ENCODE measurements at places on chromosomes 7 and 10. TPM values are rescaled to one million over a fixed set of nuclear protein-coding genes. Genes with fewer than 3 reads are reported as not detected.

LBX1 gene
- total RNA-seq: not detected

SPDYE16 gene
- total RNA-seq: not detected

KCNIP2 gene
- total RNA-seq: 2.9 TPM

LRRC17 gene
- 3.1 TPM for total RNA-seq

FAM237B gene
- not detected for total RNA-seq

TAS2R4 gene
- 4.2 TPM for total RNA-seq

CNPY1 gene
- total RNA-seq: 0.31 TPM

GSDME gene
- 9.7 TPM for total RNA-seq

DNA sequence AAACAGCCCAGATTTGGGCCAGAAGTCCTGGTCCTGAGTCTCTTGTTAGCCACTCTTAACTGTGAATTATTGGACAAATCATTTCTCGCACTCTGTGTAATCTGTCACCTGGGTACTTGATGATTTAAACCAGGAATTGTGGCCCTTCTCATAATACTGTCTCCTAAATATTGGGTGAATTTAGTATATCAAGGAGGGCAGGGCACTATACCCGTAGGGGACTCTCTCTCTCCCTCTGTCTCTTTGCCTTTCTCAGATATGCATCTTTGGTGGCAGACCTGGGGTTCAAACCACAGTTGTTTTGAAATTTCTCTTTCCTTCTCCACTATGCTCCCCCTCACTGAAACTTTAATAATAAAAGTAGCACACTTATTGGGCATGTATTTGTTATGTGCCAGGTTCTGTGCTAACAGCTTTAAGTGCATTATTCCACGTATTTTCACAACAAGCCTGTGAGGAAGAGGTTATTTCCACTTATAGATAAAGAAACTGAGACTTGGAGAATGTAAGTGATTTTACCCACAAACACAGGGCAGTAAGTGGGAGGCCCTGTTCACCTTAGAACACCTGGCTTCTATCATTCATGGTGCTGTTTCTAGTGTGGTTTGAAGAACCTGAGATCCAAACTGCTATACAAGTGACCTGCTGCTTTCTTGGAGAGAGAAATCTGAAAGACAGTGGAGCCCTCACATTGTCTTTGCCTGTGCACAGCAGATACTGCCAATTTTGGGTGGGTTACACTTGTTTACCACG, 11.8 kb downstream of the FAS start:
- DNase-seq: no peak

DNA sequence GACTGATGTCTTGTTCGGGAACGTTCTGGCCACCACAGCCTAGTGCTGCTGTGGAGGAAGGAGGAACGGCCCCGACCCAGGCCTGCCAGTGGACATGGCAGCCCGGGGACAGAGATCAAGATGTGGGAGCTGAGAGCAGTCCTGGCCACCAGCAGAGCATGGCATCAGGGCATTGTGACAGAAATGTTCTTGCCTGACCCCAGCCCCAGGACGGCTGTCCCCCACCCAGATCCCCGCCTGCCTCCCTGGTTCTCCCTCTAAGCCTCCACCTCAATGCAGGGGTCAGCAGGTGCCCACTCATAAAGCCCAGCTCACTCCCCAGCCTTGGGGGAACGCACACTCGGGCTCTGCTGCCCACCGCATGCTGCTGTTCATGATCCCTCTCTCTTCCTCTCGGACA, 42.9 kb upstream of the HSPA12A start:
- no peak for DNase-seq

GRCh38 chr7:104434129-104434528, 105.7 kb downstream of the LHFPL3 start:
- DNase-seq: no peak

GRCh38 chr7:102916881-102917280, 4.1 kb downstream of the LRRC17 start:
- peak; percentile 28 for DNase-seq

- DNase-seq: no peak
Observed at GRCh38 chr7:91656541-91657482, 223.7 kb downstream of the MTERF1 start.

DNA sequence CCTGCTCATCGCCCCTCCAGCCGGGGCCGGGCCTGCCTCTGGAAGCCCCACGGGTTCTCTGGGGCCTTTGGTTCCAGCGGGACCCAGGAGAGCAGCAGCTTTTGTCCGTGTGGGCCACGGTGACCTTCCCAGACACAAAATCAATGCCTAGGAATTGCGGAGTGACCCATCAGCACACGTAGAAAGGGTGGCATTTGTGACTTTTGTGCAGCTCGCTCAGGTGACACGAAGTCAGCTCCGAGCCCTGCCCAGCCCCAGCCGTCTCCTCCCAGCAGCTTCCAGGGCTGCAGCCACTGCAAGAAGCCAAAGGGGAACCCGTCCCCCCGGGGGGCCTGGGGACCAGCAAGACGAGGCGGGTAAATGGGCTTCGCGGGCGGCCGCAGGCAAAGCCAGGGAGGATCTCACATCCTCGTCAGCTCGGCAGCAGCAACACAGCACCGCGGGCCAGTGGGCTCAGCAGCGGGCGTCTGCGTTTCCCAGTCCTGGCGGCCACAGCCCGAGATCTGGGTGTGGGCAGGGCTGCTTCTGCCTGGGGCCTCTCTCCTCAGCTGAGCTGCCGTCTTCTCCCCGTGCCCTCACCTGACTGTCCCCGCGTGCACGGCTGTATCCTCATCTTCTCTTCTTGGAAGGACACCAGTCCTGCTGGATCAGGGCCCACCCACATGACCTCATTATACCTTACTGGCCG, 88.5 kb downstream of the PAXIP1 start:
- DNase-seq: peak; percentile 49

- DNase-seq: no peak
Observed at GRCh38 chr10:110460111-110460809, 37.4 kb upstream of the DUSP5 start.

GRCh38 chr10:3850999-3851937, 66.3 kb upstream of the KLF6 start:
- DNase-seq: no peak

DNA sequence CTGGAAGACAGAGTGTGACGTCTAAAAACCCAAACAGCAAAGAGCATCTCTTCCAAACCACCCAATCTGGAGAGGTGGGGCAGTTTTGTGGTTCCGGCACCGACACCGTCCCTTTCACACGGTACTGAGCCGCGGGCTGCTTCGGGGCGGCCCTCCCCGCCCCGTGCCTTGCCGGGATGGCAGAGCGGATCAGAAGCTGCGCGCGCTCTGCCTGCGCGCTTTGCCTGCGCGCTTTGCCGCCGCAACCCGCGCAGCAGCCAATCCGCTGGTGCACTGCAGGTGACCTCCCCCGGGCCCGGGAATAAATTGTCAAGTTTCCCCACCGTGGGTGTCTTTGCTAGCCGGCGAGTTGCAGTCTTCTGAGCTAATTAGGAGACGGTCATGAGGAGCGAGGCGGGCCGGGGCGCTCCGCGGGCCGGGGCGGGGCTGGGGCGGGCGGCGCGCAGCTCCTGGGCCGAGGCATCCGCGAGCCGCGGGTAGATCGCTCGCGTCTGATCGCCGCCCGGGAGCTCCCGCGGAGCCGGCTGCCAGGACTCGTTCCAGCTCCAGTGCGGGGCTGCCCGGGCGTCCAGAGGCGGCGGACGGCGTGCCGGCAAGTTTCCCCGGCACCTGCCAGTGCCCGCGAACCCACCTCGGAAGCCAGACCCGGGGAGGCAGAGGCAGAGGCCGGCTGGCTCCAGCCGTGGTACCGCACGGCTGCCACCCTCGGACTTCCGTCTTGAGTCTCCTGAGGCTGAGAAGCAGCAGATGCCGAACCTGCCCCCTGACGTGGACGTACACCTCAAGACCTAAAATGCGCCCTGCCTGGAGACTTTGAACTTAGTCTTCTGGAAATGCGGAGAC, 536.0 kb upstream of the GALNT17 start:
- peak; percentile 71 for DNase-seq

DNA sequence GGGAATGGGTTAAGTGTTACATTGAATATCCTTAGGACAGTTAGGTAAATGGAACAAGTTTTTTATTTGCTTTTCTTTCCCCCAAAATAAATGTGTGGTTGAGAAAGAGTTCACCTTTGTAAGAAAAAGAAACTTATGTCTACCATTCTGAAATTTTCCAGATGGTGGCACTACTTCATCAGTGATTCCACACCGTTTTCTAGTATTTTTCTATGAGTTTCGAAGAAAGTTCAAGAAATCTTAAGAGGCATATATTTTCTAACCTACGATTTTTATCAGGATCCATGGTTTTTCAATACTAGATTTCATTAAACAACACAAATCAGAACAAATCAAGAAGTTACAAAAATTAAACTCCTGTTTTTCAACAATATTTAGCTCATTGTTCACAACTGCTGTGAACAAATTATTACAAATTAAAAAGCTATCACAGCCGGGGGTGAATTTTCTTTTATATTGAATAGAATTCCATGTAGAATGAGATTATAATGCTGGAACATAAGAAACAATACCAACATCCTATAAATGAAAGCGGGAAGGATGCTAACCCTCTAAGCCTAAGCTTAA, 163.1 kb upstream of the NPVF start:
- DNase-seq: no peak

DNA sequence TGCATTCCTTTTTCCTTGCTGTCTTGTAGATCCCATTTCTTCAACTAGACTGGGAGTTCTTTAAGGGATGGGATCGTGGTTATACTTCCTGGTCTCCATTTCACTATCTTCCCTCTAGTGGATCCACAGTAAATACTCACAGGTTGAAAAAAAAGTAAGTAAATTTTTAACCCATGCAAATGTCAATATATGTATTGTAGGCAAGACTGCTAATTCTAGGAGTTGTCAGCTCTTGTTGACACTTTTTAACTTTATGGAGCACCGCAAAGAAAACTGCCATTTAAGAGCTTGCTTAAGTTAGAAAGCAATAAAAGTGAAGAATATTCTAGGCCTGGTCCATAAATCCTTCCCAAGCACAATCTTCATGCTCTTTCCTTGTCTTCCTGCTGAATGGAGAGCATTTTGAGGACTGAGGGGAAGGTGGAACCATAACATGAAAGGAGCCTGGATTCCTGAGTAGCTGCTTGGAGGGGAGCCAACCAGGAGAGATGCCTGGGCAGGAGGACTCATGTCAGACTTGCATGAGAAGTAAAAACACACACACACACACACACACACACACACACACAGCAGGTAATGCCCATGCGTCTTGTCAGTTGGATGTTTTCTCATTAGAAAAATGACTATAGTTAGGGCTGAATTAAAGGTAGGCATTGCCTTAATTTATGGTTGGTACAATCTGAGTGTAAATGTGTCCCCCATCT, 32.2 kb downstream of the VWA2 start:
- DNase-seq: no peak

GRCh38 chr7:96527133-96527827, 182.4 kb downstream of the SEM1 start:
- DNase-seq: no peak

- DNase-seq: peak; percentile 72
Observed at GRCh38 chr10:29857843-29858701, 201.3 kb downstream of the JCAD start.
